Liver (tissue), 10 donors: ENCODE measurements at places on chromosomes 4 and X. TPM values are rescaled to one million over a fixed set of nuclear protein-coding genes. Genes with fewer than 3 reads are reported as not detected.
A peak's percentile ranks its signal among the peaks of the same experiment; 100 is the strongest.

The RNF128 gene
- total RNA-seq = 47.4 TPM

DNA sequence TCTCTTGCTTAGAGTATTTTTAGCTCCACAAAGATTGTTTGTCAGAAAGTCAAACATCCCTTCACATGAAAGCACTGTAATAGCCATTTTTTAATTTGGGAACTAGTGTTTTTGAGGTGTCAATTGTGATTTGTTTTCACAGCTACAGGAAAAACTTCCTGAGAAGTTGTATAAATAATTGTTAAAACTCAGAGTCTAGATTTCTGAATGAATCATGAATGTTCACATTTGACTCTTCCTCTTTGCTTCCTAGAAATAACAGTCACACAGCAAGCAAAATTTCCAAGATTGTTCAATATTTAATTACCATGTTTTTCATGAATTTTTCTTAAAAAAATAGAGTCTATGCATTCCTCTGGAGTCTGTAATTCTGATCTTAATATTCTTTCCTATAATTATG lies 156.9 kb upstream of the SLC7A11 start:
- DNase-seq = no peak

DNA sequence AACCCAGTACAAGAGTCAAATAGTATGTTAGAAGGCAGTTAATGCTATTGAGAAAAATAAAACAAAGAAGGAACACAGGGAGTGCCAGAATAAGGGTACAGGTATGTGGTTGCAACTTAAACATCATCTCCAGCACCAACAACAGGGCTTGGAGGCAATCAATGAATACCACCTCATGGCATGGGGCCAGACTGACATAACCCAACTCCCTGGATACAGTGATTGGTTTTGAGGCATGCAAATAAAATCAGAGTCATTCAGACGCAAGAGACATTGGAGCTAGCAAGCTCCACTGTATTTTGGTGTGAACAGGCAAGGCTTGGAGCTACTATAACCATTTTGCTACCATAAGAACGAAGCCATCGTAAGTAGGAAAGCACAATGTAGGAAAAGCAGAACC lies 56.7 kb downstream of the PPP3CA start:
- no peak for DNase-seq

The OPHN1 gene
- total RNA-seq = 1.0 TPM

DNA sequence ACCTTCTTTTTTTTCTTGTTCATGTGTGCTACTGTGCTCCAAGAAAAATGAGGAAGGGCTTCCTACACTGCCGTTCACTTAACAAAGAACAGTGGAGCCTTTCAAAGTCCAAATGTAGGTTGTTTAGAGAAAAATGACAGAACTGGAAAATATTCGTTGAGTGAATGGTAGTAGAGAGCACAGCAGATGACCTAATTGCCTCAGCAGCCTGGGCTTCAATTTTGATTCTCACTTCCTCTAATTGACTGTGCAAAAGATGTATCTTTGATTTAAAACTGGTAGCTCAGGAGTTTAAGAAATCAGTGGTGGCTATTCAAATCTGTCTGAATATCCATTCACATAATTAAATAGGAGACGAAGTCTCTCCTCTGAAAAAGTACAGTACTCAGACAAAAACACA lies 5.2 kb downstream of the NLGN4X start:
- DNase-seq = no peak

The MAGEA1 gene
- not detected for total RNA-seq

GRCh38 chrX:119698845-119699244 lies 5.9 kb upstream of the SEPTIN6 start:
- DNase-seq = no peak

- DNase-seq = no peak
These were observed 404.8 kb downstream of the TLL1 start for GRCh38 chr4:166277853-166278252.

GRCh38 chr4:2787230-2788100 lies 5.4 kb upstream of the SH3BP2 start:
- DNase-seq = peak; percentile 35
